Osteocyte (in vitro differentiated cells): ENCODE measurements at places on chromosomes 3 and 15. TPM values are rescaled to one million over a fixed set of nuclear protein-coding genes. Genes with fewer than 3 reads are reported as not detected.
A peak's percentile ranks its signal among the peaks of the same experiment; 100 is the strongest.

GOLGA8S gene
- total RNA-seq, result 0.30 and 0.44 TPM in 2 replicates

ZCWPW2 gene
- total RNA-seq, result 1.2 and 1.9 TPM in 2 replicates

DNA sequence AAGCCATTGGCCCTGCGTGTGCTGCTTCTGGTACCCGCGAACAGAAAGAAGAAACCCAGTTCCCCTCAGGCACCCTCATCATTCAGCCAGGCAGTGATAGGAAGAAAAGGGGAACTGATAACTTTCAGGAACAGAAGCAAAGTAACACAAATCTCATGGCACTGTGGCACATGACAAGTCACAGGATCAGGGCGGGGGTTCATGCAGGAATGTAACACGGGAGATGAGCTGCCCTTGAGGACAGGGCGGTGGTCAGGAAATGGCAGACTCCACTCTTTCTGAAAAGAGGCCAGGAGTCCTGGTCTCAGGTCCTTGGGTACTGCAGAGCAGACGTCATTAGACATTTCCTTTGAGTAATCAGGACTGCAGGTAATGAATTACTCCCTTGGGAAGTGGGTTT lies 95.5 kb downstream of the CCNL1 start:
- H3K27ac ChIP-seq, result peak overlapping the region; percentile 20
- H3K4me1 ChIP-seq, result peaks cover 23% of the 10 kb centered on the region
- no peak for DNase-seq
- H3K36me3 ChIP-seq, result no peaks in the 10 kb centered on the region

- no peak overlapping the region for H3K4me3 ChIP-seq
- H3K27me3 ChIP-seq, result peaks cover 7% of the 10 kb centered on the region
- H3K4me1 ChIP-seq, result no peaks in the 10 kb centered on the region
- H3K27ac ChIP-seq, result no peak overlapping the region
Observed at GRCh38 chr3:117480525-117480924, 770.9 kb downstream of the TUSC7 start.

ECE2 gene
- not detected in 2 replicates for total RNA-seq
